H7 (cell line): ENCODE measurements at places on chromosomes 6 and 20.

DNA sequence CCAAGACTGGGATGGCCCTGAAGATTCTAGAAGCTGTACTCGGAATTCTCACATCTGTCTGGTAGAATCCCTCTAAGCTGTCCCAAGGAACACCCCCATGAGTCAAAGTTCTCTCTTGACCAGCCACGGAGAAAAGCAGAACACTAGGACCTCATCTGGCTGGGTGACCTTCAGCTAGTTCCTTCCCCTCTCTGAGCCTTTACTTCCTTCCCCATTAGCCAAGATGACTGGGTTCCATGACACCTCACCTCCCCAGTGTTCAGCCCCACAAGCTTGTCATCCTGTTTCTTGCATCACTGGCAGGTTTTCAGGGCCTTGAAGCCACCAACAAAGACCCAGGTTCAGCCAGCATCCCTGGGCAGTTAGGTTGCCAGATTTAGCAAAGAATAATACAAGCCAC is 47.8 kb downstream of the MAFB start:
- no peak for DNase-seq

- DNase-seq = peak; percentile 32
These were observed 12.8 kb downstream of the ME1 start for GRCh38 chr6:83417880-83418663.

- DNase-seq = peak; percentile 82
These were observed 29.5 kb upstream of the BHLHE23 start for GRCh38 chr20:63036291-63036690.

DNA sequence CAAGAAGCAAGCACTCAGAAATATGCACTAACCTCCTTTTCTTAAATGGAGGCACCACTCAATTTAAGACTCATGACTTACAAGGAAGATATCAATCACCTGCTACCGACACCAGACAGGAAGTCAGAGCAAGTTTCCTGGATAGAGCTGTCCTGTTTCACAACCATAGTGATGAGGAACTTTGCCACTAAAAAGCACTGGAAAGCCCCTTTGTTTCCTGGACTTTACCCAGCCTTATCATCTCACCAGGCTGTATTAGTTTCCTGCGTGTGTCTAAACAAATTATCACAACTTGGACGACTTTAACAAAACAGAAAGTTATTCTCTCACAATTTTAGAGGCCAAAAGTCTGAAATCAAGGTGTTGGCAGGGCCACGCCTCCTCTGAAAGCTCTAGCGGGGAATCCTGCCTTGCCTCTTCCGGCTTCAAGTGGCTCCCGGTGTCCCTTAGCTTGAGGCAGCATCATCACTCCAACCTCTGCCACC is 253.8 kb upstream of the STXBP5 start:
- no peak for DNase-seq

- DNase-seq = peak; percentile 95
These were observed 5.3 kb upstream of the FOXC1 start for GRCh38 chr6:1604158-1605003.
